ENCODE measurements at places on chromosomes 3 and 15.
A peak's percentile ranks its signal among the peaks of the same experiment; 100 is the strongest.

DNA sequence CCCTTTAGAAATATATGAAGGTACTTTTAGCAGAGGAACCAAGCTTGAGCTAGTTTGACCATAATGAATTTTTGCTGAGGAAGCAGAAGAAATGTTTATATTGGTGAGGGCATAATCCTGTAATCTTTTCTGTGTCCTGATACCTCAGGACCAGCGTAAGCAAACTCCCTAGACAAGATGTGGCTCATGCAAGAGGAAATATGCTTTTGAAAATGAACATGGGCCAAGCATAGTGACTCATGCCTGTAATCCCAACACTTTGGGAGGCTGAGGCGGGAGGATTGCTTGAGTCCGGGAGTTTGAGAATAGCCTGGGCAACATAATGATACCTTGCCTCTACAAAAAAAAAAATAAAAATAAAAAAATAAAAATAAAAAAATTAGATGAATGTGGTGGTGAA, 78.5 kb downstream of the PPARG start:
- DNase-seq: no peak

- DNase-seq: peak; percentile 48
Measured at GRCh38 chr3:48466386-48467109, 20.0 kb downstream of the ATRIP start.

GRCh38 chr3:69463531-69463930, 77.6 kb upstream of the FRMD4B start:
- DNase-seq: no peak

DNA sequence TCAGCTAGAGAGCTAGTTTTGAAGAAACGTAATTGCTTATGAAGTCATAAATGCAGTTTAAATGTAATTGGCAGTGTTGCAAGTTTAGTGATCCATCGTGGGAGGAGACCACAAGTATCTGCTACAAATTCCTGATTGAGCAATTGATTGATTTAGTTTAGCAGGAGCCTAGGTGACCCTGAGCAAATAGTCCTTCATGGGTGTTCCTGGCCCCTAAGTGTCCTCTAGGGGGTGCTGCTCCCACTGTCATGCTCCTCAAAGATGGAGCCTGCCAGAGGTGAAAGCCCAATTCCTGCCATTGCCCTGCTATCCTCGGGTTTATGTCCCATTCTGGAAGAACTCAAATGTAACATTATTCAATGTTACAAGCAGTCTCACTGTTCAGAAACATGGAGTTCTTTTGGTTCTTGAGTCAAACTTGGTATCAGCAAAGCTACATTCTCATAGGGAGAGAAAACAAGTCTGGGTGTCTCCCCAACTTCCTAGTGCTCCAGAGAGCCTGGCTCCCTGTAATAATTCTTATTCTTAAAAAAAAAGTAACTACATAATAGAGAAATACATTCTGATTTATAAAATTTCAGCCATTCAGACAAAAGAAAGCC, 29.8 kb upstream of the SENP5 start:
- DNase-seq: peak; percentile 77

DNA sequence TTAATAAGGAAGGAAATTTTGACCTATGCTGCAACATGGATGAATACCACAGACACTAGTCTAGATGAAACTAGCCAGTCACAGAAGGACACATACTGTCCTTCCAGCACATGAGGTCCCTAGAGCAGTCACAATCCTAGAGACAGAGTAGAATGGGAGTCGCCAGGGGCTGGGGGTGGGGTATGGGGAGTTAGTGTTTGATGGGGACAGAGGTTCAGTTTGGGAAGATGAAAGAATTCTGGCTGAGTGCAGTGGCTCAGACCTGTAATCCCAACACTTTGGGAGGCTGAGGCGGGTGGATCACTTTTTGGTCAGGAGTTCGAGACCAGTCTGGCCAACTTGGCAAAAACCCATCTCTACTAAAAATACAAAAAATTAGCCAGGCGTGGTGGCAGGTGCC, 99.2 kb downstream of the TPRA1 start:
- no peak for DNase-seq

GRCh38 chr15:55758580-55758986, 15.6 kb upstream of the PRTG start:
- DNase-seq: no peak

- DNase-seq: no peak
Measured at GRCh38 chr3:151216641-151217607, 13.9 kb upstream of the GPR171 start.

GRCh38 chr3:123883111-123883510, 1.0 kb downstream of the MYLK start:
- DNase-seq: no peak

DNA sequence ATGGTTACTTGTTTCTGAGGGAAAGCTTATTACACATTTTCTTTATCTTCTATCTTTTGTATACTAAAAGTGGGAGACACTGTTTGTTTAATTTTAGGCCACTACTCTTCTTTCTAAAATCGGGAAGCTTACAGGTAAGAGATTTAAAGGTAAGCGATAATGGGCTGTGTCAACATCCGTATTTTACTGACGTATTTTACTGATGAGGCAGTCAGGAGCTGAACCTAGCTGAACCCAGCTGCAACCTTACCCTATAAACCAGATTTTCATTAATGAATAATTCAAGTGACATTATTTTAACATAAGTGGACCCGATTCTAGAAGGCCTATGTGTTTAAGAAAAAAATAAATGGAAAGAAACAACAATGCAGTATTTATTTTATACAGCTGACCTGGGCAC, 13.1 kb downstream of the PSMD6 start:
- no peak for DNase-seq

- no peak for DNase-seq
Measured at GRCh38 chr3:113560831-113561623, 28.7 kb downstream of the SIDT1 start.

- DNase-seq: no peak
Measured at GRCh38 chr15:69857686-69858391, 239.9 kb downstream of the TLE3 start.

GRCh38 chr3:119628390-119628789, 30.7 kb downstream of the PLA1A start:
- peak; percentile 40 for DNase-seq

- DNase-seq: no peak
Measured at GRCh38 chr3:42732829-42733459, 30.3 kb upstream of the HHATL start.

DNA sequence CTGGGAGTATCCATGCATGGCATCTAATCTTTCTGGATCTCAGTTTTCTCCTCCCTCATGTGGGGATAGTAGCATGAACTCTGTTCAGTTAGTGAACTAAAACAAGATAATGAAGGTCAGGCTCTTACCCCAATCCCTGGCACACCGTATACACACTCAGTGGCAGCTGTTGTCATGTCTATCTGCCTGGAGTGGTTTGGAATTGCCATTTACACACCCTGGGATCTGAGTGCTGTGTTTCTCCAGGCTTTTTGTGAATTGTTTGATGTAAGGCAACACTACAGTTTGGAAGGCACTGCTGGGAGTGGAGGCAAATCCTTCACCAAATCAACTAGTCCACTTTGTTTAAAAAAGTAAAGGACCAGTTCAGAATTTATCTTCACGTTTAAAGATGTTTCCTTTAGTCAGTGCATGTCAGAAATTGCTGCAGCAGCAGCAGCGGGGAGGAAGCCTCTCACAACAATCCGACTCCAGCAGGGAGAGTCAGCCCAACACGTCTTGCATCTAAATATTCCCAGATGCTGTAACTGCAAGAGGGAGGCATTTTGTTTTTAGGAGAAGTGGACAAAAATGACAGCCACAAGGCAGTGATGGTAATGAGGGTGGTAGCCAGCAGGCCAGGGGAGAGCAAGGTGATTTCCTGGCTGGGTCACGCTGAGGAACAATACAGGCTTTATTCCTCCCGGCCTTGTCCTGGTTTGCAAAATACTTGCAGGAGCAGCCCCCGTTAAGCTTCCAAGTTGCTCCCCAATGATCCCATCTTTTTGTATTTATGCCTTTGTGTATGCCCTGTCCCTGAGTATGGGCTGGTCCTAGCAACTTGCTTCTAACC, 128.5 kb upstream of the LRIG1 start:
- no peak for DNase-seq

DNA sequence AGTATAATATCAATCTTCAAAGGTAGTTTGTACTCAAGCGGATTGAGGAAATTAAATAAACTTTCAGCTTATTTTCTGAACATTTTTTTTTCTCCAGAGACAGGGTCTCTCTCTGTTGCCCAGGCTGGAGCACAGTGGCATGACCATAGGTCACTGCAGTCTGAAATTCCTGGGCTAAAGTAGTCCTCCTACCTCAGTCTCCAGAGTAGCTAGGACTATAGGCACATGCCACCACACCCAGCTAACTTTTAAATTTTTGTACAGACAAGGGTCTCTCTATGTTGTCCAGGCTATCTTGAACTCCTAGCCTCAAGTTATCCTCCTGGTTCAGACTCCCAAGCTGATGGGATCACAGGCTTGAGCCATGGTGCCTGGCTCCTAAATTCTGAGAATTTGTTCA, 97.1 kb downstream of the FAIM start:
- no peak for DNase-seq

DNA sequence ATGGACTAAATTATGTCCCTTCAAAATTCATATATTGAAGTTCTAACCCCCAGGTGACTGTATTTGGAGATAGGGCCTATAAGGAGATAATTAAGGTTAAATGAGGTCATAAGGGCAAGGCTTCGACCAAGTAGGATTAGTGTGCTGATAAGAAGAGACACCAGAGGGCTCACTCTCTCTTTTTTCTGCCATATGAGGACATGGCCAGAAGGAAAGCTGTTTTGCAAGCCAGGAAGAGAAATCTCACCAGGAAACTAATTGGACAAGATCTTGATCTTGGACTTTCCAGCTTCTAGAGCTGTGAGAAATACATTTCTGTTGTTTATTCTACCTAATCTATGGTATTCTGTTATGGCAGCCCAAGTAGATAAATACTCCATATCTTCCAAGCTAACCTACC, 503.6 kb upstream of the NAALADL2 start:
- no peak for DNase-seq

DNA sequence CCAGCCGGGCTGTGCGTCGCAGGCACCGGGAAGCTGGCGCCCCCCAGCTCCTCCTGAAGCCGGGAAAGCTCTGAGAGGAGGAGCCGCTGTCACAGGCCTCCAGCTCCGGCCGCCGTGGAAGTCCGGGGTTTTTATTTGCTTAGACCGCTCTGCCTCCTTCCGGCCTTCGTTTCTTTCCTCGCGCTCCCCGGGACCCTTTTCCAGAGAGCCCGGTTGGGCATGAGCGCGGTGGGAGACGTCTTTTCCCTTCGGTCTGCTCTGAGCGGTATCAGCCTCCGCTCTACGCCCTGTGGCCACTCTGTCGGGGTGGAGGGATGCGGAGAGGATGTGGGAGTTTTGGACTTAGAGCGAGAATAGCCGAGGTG, 559 bp downstream of the SENP5 start:
- DNase-seq: peak; percentile 35

GRCh38 chr3:159724627-159725026, 264.0 kb upstream of the IL12A start:
- no peak for DNase-seq

- no peak for DNase-seq
Measured at GRCh38 chr3:175728566-175728965, 869.4 kb downstream of the NAALADL2 start.

DNA sequence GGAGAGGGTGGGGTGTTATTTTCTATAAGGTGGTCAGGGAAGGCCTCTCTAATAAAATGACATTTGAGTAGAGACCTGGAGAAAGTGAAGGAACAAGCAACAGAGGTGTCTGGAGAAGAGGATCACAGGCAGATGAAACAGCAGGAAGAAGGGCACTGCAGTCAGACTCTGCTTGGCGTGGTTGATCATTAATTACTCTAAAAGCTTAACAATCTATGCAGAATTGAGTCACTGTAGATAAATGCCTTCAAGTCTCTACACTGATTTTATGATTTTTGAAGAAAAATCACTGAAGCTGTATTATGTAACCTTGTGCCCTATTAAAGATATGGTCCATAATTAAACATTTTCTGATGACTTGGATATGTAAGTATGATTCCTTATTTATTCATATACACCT, 114.2 kb downstream of the TNIK start:
- no peak for DNase-seq

DNA sequence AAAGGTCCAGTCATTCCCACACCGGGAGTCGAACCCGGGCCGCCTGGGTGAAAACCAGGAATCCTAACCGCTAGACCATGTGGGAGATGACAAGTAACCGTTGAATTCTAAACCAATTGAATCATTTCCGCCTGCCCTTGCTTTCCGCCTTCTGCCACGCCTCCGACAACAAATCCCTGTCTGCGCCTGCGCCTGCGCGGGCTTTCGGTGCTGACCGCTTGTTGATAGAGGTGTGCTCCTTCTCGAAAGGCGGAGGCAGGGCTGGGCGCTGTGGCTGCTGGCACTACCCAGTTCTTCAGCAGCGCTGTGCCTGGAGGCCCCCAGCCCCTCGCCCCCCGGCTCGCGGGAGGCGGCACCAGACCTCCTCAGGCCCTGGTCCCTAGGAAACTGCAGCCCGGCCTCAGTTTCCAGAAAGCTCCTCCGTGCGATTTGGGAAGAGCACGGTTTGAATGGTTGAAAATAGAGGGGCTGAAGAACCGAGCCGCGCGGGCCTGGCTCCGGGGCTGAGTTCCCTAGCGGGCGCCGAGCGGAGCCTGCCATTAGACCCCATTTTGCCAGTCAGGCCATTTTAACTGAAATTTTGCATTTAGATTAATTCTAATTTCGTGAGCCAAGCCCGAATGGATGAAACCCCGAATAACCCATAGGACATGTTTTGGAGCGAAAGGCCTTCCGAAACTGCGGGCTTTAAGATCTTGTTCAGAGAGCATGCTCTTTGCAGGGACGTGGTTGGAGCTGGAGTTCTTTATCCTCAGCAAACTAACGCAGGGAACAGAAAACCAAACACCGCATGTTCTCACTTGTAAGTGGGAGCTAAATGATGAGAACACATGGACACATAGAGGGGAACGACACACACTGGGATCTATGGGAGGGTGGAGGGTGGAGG, 219.3 kb upstream of the ATP10A start:
- peak; percentile 95 for DNase-seq

DNA sequence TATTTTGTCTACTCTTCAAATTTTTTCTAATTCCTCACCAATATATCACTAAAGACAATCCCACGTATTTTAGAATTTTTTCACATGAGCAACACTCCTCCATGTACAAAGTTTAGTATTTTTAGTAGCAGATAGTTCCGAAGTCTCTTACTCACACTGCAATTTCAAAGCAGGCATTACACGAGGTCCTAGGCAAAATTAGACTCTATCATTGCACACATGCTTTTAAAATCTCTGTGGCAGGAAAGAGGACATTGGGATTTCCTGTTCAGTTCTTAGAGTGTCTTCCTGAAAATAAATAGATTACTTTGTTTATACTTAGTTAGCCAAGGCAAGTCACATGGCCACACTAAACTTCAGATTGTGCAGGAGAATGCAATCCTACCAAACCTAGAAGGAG, 847.7 kb downstream of the ROBO2 start:
- no peak for DNase-seq

DNA sequence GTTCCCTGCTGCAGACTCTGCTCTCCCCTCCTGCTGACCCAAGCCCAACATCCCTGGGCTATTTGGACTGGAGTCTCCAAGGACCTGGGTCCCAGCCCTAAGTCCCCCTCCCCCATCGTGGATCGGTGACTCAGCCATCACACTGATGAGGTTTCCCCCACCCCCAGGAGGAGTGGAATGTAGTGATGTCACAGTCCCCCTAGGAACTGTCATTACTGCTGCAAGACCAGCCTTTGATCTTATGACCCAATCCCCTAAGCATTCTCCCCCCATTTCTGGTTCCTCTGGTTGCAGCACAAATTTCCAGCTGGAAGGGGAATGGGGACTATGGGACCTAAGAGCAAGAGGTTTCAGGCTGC, 63.4 kb upstream of the CSPG4 start:
- no peak for DNase-seq

Measured in activated CD4-positive, alpha-beta memory T cell treated with anti-CD3 and anti-CD28 coated beads, Interleukin-2, amount 10 ng/mL, durations not matched to agents 7 days and 5 days (primary cell).